Neural progenitor cell (in vitro differentiated cells): ENCODE measurements at places on chromosomes 7 and 10.

DNA sequence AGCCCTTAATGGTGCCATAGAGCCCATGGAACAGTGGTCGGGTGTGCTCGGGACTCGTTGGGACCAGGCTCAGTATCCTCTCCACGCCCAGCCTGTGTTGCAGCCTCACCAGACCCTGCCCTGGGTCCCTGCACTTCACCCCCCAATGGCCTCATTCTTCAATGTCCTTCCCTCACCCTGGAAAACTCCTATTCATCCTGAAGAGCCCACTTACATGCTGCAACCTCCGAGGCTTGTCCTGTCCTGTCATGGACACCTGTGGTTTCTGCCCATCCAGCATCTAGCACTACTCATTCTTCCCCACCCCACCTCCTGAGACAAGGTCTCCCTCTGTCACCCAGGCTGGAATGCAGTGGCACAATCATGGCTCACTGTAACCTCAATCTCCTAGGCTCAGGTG is 7.7 kb downstream of the MMD2 start:
- no peak for DNase-seq

GRCh38 chr10:12780634-12781601 is 220.6 kb downstream of the CCDC3 start:
- DNase-seq: no peak

DNA sequence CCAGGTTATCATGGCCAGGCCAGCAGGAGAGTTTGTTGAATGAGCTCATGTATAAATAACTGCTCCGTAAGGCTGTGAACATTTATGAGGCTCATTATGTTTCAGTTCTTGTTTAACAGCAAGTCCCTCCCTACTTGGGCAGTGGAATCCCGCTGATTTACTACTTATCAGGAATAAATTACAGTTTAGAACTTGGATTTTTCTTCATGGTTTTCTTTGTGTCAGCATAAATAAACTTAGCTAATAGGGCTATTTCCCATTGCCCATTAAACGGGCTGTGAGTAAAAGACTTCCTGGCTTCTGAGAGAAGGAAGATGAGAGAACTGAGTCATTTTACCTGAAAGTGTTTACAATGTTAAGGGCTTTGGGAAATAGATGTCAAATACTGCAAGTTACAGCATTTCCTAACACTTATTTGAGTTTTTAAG is 701.6 kb upstream of the ANKRD30A start:
- DNase-seq: no peak

DNA sequence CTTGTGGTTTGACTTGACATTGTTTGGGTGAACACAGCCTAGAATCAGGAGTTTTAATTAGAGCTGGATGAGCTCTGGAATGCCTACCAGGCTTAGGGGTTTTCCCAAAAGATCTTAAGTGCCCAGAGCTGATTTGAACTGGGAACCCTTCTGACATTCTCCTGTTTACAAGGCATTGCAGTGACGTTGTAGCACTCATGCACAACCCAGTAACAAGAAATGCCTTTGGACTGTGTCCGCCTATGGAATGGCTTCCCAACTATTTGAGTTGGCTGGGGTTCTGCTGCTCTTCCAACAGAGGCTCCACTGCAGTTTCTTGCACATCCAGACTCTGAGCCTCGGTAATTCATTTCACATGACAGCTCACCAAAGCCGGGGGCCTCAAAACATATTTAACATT is 76.7 kb upstream of the MKX start:
- no peak for DNase-seq

DNA sequence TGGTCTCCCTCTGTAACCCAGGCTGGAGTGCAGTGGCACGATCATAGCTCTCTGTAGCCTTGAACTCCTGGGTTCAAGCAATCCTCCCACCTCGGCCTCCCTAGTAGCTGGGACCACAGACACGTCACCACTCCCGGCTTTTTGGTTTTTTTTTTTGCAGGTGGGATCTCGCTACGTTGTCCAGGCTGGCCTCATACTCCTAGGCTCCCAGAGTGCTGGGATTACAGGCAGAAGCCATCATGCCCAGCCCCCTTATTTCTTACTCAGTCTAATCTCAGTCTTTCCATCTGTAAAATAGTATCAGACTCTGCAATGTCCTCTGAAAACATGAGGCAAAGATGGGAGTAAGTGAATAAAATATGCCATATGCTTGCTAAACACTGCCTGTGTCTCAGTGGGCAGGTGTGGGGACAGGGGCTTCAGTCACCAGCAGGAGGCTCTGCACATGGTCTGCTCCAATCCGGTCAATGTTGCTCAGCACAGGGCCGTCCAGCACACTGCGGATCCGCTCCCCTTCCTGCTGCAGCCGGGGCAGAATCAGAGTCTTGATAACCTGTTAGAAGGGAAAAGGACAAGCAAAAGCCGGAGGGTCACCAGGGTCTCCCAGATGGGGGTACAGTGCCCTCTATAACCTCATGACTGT is 8.2 kb downstream of the AP4M1 start:
- no peak for DNase-seq
